ENCODE measurements at places on chromosomes 3 and 15.

GRCh38 chr3:166085164-166085856, 248.1 kb upstream of the BCHE start:
- DNase-seq, result no peak

GRCh38 chr15:70195587-70196305, 98.0 kb upstream of the TLE3 start:
- no peak for DNase-seq

- DNase-seq, result no peak
Observed at GRCh38 chr3:141122455-141123030, 71.4 kb downstream of the SPSB4 start.

DNA sequence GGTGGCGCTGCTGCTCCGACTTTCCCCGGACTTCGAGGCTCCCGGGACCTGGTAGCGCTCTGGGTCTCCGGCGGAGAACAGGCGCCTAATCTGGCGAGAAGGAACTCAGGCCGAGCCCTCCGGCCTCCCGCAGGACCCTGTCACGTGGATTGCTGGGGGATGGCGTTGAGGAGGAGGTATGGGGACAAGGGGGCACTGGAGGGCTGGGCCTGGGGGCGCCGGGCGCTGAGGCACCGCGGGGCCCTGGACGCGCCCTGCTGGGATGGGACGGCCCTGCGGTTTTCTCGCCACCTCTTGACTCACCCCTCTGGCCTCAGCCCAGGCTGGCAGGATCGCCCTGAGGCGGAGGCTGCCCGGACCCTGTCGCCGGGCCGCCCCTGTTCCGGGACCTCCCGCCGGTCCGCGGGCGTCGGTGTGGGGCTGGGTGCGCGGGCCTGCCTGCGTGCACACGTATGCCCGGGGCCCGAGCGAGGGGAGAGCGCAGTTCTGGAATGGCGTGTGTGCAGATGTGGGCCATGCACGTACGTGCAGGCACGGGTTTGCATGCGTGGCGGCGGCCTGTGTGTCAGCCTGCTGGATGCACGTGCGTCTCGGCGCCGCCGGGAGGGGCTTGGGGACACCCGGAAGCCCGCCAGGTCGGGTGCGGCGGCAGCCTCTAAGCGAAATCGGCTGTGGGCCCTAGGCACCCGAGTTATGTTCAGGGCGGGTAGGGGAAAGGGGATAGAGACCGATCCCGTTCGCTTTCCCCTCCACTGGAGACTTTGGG, 752 bp downstream of the C15orf39 start:
- peak; percentile 75 for DNase-seq

DNA sequence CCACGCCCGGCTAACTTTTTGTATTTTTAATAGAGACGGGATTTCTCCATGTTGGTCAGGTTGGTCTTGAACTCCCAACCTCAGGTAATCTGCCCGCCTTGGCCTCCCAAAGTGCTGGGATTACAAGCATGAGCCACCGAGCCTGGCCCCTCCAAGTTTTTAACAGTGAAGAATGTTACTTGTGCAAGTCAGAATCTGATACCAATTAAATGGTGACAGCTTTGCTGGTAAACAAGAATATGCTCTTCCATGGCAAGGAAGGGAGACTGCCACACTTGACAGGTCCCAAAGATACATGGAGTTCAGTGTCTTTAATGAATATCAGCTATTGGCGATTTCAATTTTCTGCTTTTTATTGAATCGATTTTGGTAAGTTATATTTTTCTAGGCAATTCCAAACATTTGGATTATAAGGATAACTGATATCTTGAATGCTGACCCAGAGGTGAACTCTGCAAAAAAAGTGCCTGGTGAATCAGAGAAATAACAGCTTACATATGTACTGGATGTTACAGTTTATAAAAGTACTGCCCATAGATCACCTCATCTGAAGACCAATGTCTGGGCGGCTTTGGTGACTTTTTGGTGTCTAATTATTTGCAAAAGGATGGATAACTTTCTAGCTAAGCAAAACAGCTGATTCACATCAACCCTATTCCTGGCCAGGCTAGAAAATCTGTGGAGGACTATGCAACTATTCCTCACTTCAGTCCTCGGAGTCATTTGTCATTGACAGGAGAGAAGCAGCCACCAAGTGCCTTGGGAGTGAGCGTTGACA, 1.2 kb downstream of the PARP16 start:
- DNase-seq, result no peak

GRCh38 chr3:60579734-60580133, 671.5 kb downstream of the FHIT start:
- DNase-seq, result no peak

DNA sequence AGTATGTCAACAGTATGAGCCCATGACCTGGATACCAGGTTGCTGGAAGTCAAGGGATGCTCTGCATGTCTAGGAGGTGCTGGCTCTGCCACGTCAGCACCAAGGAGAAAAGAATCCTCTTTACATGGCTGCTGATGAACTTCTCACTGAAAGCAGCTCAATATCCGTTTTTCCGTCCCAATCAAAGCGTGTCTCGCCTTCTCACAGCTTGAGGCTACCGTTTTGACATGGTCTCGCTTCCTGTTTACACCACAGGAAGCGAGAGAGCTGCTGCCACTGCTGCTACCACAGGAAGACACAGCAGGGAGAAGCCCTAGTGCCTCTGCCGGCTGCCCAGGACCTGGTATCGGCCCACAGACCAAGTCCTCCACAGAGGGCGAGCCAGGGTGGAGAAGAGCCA, 27.3 kb downstream of the STARD5 start:
- no peak for DNase-seq

DNA sequence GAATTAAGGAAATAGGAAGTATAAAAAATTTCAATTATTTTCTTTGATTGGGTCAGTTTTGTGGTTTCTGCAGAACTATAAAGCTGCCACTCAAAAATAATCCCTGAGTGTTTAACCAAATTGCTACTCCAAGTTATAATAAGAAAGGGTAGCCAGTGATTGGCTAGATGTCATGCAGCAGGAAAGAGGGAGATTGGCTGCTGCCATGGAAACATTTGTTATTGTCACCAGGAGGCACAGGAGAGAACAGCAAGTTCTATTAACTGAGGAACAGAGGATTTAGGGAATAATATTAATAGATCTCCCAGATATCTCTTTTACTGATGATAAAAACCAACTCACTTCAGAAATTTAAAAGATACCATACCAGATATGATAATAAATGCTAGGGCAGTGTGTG, 42.6 kb downstream of the CLDN1 start:
- no peak for DNase-seq

DNA sequence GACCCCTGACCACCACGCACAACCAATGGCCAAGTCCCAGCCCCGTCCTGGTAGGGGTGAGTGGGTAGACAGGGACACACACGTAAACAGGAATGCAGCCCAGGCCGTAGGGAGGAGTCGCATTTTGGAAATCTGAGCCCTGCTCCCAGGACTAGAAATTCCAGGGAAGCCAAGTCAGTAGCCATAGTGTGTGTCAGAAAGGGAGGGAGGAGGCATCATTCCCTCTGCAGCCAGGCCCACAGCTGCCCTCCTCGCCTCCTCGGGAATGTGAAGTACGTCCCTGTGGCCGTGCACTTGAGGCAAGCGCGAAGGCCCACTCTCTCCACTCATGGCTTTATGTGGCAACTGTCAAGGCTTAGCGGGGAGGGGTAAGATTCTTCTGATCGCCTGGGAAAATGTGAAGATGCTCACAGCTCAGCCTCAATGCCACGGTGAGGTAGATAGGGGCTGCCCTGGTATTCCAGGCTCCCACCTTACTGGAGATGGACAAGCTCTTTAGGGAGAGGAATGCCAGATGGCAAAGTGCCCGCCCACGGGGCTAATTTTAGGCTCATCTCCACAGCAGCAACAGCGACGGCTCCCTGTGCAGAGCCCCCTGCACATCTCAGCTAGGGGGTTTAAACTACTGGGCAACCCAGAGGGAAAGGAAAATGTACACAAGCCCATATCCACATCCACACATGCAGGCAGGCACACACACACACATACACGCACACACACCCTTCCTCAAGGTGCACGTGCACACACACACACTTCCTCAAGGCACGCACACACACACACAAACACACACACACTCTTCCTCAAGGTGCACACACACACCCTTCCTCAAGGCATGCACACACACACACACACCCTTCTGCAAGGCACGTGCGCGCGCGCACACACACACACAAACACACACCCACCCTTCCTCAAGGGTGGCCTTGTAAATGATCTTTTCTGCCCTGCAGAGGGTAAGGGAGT, 65.5 kb downstream of the ADCY5 start:
- no peak for DNase-seq

DNA sequence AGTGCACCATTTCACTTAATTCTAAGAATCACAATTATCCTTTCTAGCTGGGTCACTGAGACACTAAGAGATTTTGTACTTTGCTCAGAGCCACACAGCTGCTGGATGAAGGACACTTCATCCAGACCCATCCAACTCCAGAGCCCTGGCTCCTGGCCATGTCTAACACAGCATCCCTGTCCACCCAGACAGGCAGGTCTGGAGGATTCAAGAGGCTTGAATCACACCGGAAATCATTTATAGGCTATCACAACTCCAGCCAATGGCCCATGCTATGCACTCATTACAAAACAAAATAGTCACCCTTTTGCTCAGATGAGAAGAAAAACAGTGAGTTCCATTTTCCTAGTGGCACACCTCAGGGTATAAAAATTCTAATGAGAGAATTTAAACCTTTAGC, 198.2 kb upstream of the LMCD1 start:
- no peak for DNase-seq

DNA sequence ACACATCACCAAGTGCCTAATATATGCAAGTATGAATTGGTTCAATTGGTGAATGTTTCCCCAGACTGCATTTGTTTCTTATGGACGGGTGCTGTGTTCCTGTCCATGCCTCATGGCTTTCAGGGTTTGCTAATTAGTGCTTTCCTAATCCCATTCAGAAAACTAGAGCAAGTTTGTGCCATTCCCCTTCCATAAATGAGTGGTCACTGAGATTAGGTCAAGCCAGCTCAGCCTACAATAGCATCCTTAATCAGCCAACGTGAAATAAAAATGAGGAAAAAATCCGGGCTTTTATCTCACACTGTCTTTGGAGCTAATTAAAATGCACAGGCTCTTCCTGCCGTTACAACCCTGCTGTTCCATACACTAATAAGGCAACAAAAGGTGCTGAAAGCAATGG, 788.8 kb downstream of the ROBO1 start:
- no peak for DNase-seq

DNA sequence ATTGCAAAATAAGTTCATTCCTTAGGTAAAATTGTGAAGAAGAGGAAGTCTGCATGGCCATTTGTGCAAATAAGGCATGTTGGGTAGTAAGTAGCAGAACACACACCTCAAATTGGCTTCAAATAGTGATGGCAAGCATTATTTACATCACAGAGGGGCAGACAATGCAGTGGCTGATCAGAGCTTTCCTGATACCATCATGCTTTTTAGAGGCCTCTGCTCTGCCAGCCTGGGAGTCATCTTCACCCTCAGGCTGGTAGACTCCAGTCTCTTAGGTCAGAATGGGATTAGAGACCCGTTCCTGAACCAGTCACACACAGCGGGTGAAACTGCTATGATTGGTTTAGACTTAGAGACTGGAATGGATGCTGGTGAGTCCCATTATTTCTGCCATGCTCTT, 396.0 kb upstream of the MCTP2 start:
- DNase-seq, result no peak

- no peak for DNase-seq
Observed at GRCh38 chr3:76872999-76873398, 166.9 kb upstream of the ROBO2 start.

GRCh38 chr3:195003006-195003892, 267.7 kb downstream of the XXYLT1 start:
- DNase-seq, result no peak

GRCh38 chr3:10546181-10546624, 40.8 kb upstream of the ATP2B2 start:
- DNase-seq, result no peak

DNA sequence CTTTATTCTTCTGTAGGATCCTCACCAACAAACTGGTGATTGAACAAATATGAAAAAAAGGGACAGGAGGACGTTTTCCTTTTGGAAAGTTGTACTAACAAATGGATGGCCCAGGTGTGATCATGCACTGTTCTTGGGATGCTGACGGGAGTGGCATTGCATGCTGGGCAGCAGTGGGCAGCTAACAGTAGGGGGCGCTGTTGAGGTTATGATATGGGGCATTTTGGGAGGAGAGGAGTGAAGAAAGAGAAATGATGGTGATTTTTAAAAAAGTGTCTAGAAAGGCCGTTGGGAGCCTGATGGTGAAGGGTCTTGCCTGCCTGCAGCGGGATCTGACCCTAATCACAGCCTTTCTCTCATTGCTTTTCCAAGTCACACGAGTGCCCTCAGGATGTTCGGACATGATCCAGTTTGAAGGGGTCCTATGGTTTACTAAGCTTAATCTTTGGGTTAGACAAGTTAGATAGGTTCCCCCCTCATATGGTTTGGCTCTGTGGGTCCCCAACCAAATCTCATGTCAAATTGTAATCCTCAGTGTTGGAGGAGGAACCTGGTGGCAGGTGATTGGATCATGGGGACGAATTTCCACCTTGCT, 46.2 kb upstream of the PRTG start:
- no peak for DNase-seq

DNA sequence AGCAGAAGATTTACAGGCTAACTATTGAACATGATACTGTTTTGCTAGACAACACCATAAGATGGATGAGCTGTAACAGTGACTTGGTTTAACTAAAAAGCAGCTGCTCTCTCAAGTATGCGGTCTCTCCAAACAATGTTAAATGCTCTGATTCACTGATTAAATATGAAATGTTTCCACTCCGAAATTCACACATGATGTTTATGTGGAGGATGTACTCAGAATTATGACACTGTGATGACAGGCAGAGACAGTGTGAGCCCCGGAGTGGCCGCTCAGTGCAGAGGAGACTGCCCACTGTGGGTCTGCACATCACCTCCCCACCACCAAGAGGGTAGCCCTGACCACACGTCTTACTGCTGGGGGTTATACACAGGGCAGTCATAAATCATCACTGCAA, 83.9 kb upstream of the MEX3B start:
- no peak for DNase-seq

GRCh38 chr15:48510976-48511375, 134.5 kb downstream of the FBN1 start:
- no peak for DNase-seq

DNA sequence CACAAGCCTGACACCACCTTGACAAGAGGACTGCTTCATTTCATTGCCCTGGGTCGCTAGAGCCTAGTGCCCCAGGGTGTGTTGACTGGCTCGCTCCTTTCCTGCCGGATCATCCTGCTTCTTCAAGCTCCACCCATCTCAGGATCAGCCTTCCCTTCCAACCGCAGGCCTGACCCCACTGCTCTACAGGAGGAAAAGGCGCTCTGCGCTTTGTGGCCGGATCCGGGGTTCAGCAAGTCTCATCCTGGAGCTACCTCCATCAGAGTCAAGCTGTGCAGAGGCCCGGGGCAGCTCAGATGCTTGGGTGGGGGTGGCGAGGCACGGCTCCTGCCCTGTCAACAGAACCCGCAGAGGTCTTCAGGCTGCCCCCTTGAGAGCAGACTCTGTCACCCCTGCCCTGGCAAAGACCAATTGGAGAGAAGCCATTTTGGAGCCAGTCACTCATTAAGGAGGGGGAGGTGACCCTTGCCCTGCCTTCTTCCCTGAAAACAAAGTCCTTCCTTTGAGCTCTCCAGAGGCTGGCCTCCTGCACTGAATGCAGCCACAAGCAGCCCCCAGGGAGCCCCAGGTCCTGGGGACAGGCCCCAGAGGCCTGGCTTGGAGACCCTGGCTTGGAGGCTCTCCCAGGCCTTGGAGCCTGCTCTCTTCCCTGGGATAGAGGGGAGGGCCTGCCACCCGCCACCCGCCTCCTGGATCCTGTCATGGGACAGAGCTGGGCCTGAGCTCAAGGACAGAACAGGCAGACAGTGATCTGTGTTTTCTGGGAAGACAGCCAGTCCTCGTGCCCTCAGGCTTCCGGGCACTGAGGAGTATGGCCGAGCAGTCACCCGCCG, 80.3 kb downstream of the CPN2 start:
- no peak for DNase-seq
